Activated CD8-positive, alpha-beta memory T cell treated with anti-CD3 and anti-CD28 coated beads, Interleukin-2, amount 50 U/mL, for 48 hours (primary cell): ENCODE measurements at places on chromosomes 1 and 21.

- no peak for DNase-seq
Observed at GRCh38 chr1:10519016-10519417, 44.3 kb downstream of the PEX14 start.

GRCh38 chr21:43726686-43727518 is 8.0 kb downstream of the PDXK start:
- no peak for DNase-seq

DNA sequence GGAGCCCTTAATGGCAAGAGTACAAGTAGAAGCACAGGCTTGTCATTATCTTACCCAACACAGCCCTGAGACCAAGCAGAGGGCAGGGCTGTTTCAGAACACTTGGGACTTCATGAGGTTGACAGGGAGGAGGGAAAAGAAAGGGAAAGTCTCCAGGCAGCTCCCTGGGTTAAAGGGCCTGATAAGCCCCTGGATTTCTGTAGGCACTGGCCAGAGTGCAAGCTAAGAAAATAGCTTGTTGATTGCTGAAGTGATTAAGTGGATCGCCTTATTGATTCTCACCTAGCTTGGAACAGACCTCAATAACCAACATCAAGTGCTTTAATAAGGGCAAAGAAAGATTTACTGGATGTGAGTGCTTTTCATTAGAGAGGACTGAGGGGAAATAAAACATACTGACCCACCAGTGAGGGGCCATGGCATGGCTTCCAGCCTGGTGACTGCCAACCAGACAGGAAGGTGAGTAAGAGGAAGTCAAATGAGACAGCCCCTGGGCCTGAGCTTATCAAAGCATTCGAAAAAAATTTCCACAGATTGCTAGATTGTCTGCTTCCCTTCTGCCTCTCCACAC is 121.4 kb upstream of the NFIA start:
- DNase-seq: no peak

- no peak for DNase-seq
Observed at GRCh38 chr1:205928317-205928716, 14.9 kb downstream of the SLC26A9 start.

- DNase-seq: no peak
Observed at GRCh38 chr1:7948960-7949359, 8.3 kb upstream of the TNFRSF9 start.

DNA sequence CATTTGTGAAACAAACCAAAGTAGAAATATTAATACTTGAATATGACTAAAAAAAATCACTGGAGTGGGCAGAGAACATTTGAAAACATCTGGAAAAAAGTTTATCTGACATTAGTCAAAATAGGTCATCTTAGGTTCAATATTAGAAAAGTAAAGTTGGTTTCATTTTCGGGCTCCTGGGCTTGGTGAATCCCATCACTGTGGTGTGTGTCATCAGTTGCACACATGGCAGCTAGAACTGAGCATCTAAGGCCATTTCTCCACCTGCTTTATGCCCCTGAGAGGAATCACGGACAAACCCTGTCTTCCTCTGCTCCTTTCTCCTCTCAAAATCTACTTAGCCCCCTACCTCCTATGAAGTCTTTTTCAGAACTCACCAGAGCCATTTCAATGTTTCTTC is 5.4 kb downstream of the HSD11B1 start:
- DNase-seq: no peak

- DNase-seq: no peak
Observed at GRCh38 chr1:1125945-1126344, 10.1 kb upstream of the C1orf159 start.

DNA sequence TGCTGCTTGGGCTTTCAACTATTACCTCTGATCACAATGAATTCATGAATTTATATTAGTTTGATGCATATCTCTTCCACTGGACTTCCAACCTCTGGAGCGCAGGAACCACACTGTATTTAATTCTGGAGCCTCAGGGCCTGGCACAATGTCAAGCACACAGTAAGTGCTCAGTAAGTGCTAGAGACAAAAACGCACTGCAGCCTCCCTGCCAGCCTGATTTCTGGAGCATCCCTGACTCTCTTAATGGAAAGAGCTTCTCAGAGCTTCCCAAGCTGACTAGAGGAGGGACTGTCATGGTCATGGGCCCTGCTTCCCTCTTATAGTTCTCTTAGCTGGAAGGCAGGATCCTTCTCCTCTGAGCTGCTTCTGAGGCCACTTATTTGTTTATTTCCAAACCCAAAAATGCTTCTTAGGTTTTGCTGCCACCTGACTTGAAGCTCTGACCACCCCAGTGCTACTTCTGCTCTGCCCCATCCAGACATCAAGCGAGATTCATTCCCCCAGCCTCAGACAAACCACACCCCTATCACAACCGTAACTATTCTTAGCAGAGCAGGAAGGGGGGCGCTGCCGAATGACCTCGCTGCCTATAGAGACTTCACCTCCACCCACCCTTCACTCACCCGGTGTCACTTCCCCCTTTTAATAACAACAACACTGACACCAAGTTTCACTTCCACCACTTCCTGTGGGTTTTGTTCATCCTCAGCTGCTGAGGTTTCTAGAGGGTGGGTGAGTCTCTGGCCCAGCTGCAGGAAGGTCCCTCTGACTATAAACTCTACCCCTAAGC is 33.6 kb downstream of the NUAK2 start:
- peak; percentile 81 for DNase-seq

- no peak for DNase-seq
Observed at GRCh38 chr1:89692601-89693521, 59.9 kb downstream of the LRRC8C start.

DNA sequence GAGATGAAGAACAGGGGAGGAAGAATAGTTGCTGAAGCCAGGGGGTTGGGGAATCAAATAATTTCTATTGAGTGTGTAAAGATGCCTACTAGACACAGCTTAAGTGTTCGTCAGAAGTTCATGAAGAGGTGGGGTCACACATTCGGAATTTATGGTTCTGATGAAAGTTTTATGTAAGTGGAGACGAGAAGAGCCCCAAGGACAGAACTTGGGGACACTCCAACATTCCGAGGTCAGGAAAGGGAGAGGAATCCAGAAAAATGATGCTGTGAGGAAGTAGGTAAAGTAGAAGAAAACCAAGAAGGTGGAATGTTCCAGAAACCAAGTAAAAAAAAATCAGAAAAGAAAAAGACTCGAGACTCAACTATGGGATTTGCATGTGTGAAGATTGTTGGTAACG is 272.5 kb downstream of the SIPA1L2 start:
- no peak for DNase-seq

DNA sequence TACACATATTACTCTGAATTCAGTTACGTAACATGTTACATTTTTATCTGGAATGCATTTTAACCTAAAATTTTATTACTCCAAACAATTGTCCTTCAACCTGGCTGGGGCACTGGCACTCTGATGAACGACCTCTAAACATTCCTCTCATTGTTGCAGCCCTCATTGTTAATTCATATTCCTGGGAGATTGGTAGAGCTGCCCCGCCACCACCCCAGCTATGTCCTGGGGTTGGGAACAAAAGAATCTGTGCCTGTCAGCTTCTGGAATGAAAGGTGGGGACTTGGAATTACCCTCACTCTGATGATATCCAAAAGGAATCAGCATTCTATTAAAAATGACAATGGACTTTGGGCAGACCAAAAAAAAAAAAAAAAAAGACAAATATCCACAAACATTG is 38.0 kb upstream of the DESI2 start:
- DNase-seq: no peak

GRCh38 chr1:106952776-106953175 is 103.7 kb upstream of the PRMT6 start:
- no peak for DNase-seq

DNA sequence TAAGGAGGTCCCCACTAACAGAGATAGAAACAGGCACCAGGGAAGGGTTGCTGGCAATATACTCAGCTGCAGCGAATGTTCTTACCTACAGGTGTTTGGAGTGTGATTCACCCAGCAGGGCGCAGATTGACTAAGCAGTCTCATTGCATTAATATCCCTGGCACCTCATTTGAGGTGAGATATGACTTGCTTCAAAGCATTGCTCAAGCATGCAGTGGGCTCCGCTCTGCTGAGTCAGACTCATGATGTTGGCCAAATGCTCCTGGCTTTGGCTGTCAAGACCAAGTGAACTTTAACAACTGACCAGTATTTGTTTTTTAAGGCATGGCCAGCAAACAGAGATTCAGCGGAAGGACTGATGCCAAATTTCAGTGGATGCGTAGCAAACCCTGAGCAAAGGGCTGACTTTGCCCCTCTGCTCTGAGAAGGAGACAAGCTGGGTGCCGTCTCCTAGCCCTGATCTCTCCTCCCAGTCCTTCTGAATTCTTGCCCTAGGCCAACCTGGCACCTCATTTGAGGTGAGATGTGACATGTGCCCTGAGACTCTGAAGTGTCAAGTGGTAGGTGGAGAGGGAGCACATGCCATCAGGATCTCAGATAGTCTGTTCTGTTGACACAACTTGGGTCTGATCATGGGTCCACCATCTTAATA is 187.1 kb upstream of the COA6 start:
- no peak for DNase-seq

GRCh38 chr1:243407284-243408018 is 151.6 kb downstream of the SDCCAG8 start:
- no peak for DNase-seq

DNA sequence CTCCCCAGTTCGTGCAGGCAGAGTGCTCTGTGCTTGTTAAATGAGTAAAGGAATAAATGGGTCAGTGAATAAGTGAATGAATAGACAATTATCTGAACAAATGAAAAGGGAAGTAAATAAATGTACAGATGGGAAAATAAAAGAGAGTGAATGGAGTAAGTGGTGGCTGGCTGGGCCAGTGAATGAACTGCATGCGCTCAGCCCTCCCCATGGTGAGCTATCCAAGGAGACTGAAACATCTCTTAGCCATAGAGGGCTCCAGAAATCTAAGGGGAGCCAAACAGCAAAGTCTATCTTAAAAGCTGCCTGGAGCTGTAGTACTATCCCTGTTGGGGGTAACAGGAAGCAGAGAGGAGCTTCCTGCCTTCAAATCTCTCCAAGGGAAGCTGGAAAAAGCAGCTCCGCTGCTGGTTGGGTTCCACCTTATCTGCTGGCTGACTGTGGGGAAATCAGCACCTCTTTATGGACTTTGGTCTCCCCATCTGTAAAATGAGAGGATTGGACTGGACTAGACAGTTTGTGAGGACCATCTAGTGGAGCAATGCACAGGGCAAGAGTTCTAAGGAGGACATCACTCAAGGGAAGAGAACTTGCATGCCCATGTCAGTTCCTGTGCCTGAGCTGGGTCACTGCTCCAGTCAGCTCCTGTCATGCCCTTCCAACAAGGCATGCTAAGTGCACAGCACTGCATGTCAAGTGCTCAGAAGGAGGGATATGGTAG is 77.9 kb downstream of the TRABD2B start:
- no peak for DNase-seq

GRCh38 chr1:15440357-15440756 is 2.1 kb downstream of the CTRC start:
- no peak for DNase-seq

GRCh38 chr21:33964706-33965325 is 49.2 kb upstream of the ATP5PO start:
- no peak for DNase-seq
